ENCODE measurements at places on chromosomes 2 and 18.

DNA sequence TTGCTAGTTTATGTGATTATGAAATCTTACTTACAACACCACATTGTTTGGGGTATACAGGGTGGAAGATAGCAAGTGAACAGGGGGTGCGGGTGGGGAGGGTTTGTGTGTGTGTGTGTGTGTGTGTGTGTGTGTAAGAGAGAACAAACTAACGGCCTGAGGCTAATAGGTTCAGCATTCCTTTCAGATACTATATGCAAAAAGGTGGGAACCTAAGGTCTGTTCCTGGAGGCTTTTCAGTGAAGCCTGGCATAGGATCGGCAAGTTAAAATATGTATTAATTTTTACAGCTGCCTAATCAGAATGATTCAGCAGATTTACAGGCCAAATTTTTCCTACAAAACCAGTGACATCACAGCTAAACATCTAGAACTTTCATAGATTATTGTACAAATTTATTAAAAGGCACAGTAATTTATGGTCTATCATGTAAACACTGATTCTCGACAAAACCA lies 7.6 kb upstream of the SPDYA start:
- peak; percentile 50 for DNase-seq

- peak; percentile 94 for DNase-seq
Measured at GRCh38 chr2:30293303-30293921, 62.1 kb downstream of the LBH start.

GRCh38 chr2:220562375-220563140 lies 935.1 kb downstream of the SLC4A3 start:
- DNase-seq: no peak

DNA sequence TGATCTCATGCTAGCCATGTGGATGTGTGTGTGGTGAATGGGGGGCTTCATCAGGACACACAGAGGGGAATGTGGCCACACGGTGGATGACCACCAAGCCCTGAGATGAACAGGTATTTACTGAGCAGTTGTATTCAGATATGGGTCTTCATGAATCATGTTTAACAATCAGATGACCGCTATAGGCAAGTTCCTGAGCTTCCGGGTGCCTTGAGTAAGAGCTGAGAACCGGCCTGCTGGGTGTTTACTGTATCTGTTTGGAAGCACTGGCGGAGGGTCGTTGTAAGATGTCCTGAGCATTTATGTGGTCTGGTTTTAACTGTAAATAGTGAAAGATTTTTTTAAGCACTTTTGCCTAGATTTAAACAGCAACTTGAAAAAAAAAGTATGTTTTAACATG lies 43.9 kb downstream of the BOLA3 start:
- DNase-seq: no peak

DNA sequence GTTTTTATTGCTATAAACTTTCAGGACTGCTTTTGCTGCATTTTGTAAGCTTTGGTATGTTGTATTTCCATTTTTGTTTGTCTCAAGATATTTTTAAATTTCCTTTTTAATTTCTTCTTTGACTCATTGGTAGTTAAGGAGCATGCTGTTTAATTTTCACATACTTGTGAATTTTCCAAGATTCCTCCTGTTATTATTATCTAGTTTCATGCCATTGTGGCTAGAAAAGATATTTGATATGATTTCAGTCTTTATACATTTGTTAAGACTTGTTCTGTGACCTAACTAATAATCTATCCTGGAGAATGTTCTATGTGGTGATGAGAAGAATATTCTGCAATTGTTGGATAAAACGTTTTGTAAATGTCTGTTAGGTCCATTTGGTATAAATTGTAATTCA lies 62.1 kb downstream of the NUP35 start:
- DNase-seq: no peak

DNA sequence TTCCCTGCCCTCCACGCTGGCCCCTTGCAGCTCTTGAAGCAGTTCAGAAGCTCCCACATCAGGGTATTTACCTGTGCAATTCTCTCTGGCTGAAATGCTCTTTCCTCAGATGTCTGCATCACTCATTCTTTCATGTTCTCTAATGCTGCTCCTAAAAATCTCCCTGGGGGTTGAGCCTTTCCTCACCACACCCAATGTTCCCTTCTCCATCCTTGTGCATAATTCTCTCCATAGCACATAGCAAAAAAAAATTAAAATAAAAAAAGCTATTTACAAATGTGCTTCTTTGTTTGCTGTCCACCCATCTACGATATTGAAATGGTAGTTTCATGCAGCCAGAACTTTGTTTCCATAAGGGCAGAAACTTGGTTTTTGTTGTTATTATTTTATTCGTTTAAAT lies 155.5 kb downstream of the DOK6 start:
- DNase-seq: no peak

DNA sequence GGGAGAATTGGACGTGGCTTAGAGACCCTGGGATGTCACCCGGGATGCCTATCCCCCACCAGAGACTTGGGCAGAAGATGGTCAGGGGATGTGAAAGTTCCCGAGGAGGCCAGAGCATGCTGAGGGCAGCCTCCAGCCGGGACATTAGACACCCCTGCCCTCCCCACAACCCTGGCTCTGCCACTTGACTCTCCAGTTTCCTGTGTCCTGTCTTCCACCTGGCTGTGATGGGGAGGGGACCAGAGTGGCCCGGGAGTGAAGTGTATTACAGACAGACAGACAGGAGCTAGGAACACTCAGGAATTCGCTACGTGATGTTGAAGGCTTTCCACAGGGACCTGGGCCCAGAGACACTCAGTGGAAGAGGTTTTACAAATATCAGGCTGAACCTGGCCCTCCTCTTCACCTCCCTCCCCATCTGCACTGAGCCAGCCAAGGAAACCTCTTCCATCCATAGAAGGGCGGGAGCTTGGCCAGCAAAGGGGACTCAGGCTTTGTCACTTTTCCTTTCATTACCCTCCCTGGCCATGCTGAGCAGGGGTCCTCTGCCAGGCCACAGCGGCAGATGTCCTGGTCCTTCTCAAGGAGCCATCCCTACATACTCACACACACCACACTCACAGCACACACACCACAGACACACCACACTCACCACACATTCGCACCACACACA lies 60.7 kb downstream of the SDC1 start:
- peak; percentile 59 for DNase-seq

DNA sequence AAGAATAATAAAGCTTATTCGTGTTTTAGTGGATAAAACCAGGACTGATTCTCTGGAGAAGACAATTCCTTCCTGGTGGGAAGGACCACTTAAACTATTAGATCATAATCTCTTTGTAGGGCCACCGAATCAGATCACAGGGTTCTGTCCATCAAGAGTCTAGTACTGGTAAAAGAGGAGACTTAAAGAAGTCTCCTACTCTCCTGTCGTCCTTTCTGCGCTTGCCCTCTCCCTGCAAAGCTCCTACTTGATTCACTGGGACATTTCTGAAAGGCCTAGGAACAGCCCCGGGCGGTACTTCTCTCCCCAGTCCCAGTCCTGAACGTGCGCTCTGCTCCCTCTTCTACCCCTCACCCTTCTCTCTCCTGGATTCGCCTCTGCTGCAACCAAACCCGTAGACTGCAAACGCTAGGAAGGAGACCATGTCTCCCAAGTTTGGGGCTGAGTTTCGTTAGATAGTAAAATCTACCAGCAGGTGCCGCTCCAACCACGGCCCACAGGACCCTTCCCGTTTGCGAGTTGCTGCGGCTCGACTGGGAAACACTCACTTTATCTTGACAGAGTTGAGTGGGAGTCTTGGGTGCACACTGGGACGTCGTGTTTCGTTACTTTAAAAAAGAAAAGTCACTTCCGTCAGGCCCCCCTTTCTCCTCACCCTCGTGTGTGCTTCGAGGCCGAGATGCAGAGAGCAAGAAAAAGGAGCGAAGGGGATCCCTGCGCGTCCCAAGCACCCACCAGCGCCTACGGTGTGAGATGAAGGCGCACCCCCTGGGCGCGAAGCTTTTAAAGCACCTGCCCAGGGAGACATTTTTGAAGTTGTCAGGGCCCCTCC lies 923 bp downstream of the FIGLA start:
- peak; percentile 54 for DNase-seq

- no peak for DNase-seq
Measured at GRCh38 chr2:238939074-238939473, 91.2 kb downstream of the TWIST2 start.

DNA sequence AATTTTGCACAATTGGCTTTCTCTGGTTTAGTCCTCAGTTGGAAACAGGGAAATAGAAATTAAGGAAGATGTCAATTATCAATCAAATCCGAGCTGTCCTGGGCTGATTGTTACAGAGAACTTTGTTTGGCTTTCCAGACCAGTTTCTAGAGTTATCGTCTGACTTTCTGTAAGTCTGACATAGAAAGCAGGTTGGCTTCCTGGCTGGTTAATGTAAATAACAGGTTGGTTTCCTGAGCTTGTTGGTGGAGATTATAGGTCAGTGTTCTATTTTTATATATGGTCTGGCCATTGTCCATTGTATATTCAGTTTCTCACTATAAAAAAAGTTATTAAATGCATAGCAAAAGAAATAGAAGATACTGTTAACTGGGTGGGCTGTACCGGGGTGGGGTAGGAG lies 204.8 kb downstream of the MBD2 start:
- no peak for DNase-seq

DNA sequence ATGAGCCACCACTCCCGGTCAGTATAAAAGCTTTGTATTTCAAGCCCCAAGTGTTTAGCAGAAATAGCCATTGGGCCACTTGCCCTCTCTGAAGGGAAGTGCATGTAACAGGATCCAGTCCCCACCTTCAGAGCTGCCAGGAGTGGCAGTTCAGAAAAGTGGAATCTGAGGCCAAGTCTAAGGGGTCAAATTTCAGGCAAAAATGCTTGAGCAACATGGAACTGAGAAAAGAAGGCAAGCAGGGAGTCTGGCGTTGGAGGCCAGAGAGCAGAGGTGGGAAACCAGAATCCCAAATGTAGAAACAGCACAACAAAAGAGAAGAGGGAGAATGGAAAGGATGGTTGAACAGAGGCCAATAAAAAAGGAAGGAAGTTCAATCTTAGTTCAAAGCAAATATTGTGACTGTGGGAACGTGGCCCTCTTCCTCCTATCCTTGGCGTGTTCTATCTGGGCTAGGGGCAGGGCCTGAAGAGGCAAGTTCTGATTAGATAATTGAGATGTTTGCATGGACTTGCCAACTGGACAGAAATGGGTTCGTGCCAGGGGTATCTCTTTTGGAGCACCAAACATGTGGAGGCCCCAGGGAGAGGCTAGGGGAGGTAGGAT lies 102.2 kb downstream of the AP1S3 start:
- DNase-seq: peak; percentile 29

GRCh38 chr2:178825183-178825582 lies 18.0 kb upstream of the TTN start:
- DNase-seq: peak; percentile 72

DNA sequence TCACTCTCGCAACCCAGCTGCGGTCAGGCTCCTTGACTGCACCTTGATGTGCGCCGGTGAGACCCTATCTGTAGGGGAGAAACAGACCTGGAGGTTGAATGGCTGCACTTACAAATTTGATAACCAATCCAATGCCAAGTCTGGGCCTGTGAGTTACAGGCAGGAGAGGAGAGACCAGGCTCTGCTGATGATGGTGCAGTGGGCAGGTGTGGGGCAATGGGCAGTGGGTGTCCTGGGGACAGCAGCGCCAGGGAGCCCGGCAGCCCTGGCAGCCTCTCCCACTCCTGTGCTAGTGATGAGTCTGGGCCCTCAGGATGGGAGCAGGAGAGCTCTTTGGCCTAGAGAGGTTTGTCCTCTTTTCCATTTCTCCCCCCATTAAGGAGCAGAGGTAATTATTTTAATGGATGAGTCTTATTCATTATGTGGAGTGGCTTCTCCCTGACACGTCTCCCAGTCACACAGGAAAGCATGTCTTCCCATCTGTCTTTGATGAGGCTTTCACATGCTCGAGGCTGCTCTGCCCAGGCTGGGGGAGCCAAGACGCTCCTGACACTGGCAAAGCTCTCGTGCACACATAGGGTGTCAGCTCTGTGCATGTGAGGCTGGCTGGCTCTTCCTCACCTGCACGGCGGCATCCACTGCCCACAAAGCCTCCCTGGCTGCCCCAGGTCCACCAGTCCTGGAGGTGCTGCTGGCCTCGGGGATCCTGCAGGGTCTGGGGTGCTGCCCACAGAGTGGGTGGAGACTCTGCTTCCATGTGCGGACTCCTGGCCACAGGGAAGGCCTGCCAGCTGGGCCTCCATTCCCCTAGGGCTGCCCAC lies 10.0 kb upstream of the ALLC start:
- DNase-seq: no peak

DNA sequence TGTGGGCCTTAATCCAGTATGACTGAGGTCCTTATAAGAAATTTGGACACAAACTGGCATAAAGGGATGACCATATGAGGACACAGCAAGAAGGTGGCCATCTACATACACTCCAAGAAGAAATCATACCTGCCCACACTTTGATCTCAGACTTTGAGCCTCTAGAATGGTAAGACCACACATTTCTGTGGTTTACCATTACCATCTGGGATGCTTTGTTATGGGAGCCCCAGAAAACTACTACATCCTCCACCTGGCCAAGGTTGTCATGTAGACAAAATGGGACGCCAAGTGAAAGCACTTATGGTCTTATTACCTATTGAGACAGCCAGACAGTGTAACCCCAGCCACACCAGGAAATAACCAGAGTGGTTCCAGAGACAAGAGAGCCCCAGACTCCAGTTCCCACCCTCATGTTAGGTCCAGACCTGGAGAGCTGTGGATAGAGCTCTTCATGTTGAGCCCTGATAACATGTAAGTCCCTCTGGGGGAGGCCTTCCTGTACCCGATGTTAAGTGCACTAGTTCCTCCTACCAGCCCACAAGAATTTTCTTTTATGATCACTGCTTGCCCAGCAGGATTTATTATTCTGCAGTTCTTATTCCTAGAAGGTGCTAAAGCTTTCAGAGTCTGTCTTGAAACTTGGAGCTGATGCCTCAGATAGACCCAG lies 4.6 kb upstream of the ADD2 start:
- DNase-seq: no peak

GRCh38 chr2:27076323-27076722 lies 2.1 kb upstream of the EMILIN1 start:
- DNase-seq: no peak
